ENCODE measurements at places on chromosomes 16 and 17.

- DNase-seq = no peak
These were observed 29.8 kb downstream of the DHX38 start for GRCh38 chr16:72123426-72123825.

DNA sequence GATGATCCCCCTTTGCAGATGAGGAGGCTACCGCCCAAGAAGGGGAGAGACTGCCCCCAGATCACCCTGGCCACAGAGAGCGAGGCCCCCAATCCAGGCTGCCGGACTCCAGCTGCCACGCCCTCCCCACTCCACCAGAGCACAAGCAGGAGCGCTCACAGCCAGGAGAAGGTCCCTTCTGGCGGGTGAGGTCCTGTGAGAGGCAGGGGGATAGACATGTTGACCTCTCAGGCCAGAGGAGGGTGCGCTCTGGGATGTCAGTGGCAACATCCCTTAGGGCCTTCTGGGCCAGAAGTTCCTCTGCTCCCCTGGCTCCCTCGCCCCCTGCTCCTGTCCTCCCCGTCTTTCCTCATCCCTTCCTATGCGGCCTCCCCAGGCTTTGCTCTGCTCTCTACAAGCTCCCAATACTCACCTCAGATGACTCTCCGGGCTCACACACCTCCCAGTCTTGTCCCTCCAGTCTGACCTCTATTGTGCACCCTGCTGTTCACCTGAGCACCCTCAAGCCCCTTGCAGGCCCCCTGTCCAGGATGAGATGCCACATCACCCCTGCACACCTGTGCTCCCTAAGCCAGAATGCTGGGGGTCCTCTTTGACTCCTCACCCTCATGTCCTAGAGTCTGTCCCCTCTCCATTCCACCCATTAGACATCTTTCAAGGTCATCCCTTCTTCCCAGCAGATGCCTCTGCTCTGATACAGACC, 5.0 kb upstream of the NXPH3 start:
- no peak for DNase-seq

GRCh38 chr16:65249768-65250167, 127.9 kb upstream of the CDH11 start:
- DNase-seq = peak; percentile 2

DNA sequence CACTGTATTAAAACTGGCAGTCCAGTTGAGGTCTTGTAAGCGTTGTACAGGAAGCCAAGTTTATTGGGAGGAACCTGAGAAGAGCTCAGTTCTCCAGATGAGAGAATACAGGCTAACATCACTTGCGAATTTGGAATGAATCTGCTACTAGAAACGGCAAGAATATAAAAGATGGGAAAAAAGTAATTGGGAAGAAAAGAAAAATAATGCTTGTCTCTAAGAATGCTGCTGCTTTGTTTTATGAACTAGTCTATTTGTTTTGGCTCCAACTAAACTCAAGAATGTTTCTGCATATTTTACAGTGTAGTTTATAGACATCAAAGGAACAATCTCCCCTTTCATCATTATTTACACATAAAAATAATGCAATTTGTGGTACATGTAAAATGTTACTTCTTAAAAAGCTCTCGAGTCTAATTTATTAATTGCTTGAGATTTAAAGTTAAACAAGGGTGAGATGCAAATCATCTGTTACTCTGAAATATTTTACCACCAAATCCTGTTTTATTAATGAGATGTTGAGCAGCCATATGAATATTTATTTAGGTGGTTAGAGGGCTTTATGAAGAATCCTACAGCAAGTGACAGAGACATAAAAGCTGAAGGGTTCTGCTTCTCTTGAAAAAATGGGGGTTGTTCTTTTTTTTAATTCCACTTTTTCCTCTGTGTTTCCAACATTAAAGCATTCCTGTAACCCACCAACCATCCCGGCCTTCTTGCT, 162.1 kb upstream of the AXIN2 start:
- no peak for DNase-seq

- DNase-seq = no peak
These were observed 22.2 kb downstream of the RNF112 start for GRCh38 chr17:19433255-19433654.

DNA sequence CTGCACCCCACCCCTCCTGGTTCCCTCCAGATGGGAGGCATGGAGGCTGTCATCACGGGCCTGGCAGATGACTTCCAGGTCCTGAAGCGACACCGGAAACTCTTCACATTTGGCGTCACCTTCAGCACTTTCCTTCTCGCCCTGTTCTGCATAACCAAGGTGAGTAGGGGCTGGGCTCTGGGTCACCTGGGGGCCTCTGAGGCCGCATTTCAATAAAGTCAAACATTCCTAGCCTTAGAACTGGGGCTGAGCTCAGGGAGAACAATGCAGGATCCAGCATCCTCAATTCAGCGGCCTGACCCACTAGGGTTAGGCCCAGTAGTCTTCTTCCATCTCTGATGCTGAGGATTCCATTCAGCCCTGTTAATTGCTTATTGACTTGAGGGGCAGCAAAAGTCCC, 42.1 kb downstream of the SLC6A2 start:
- no peak for DNase-seq

DNA sequence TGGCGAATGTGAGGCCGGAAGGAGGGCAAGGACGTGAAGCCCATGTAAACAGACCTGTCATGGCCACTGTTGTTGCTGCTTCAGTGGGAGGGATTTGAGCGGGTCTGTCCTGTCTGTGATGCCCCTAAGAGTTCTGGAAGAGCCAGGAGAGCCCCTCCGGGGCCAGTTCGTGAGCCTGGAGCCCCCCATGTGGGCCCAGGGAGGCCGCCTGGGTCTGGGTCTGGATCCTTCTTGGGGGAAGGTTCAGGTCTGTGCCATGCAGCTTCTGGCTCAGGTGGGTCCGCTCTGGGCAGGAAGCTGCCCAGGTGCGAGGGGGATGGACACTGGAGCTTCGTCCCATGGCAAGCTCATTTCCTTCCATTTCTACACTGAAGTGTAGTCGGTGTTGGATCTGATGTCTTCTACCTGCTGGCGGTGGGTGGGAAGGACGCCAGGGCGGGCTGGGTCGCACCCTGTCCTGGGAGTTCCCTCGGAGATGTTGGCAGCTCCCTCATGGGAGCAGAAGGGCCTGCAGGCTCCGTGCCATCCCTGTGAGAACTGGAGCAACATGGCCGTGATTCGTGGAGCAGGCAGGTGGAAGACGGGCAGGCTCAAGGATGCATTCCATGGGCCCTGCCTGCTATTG, 11.2 kb upstream of the WFIKKN1 start:
- no peak for DNase-seq

GRCh38 chr17:67007266-67007665, 37.1 kb upstream of the CACNG1 start:
- no peak for DNase-seq

GRCh38 chr17:81398176-81398831, 3.0 kb downstream of the BAHCC1 start:
- DNase-seq = peak; percentile 64

DNA sequence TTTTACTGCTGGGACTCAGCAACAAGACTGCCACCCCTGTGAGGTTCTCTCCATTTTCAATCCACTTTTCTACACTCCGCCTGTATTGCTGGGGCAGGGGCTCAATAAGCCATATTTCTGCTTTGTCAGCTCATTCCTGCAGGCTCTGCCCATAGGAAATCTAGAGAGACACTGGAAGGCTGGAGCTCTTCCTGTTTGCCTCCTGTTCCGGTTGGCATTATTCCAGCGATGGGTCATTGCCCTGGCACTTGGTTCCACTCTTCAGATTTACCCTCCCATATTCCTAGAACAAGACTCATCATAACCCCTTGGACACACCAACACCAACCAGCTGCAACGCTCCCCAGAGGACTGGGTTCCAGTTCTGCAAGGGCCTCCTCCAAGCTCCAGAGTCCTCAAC, 210.4 kb downstream of the CA10 start:
- no peak for DNase-seq

- DNase-seq = no peak
These were observed 39.8 kb downstream of the TEX2 start for GRCh38 chr17:64223283-64223682.

DNA sequence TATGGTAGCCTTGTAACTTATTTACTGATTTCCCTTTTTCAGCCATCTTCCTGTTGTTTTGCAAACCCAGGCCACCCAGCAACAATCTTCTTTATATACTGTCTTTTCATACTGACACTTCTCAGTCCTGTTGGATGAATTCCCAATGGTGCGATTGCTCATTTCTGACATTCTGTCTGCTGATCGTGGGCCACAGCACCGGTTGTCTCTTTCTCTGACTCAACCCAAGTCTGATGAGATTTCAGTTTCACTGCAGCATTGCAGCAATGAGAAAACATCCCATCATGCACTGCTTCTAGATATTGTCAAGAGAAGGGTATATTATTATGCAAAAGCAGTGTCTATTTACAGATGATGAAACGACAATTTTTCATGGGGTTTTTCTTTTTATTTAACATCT, 349.2 kb upstream of the HSBP1 start:
- DNase-seq = no peak

DNA sequence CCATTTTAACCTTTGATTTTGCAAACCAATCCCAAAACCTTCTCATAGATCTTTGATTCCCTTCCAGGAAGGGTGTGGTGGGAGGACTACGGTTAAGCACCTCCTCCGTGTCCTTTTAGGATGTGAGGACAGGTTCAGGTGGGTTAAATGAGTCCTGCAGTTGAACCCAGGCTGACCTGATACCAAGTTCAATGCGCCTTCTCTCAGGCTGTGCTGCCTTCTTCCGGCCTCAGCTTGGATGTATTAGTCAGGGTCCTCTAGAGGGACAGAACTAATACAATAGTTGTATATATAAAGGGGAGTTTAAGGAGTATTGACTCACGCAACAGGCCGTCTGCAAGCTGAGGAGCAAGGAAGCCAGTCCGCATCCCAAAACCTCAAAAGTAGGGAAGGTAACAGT, 10.5 kb upstream of the CSF3 start:
- no peak for DNase-seq

DNA sequence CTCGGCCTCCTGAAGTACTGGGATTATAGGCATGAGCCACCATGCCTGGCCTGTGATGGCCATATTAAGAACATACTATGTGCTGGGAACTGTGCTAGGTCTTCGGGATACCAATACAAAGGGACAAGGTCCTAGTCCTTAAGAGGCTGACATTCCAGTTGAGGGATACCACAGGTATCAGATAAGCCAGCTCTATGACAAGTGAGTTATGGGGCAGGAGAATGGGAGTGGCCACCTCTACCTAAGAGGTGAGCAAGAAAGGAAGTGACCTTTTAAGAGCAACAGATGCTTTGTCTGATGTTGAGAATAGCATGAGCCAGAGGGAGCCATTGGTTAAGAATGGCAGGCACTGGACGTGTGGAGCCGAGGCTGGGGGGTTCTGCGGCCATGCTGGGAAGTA, 27.0 kb downstream of the ADORA2B start:
- DNase-seq = no peak

DNA sequence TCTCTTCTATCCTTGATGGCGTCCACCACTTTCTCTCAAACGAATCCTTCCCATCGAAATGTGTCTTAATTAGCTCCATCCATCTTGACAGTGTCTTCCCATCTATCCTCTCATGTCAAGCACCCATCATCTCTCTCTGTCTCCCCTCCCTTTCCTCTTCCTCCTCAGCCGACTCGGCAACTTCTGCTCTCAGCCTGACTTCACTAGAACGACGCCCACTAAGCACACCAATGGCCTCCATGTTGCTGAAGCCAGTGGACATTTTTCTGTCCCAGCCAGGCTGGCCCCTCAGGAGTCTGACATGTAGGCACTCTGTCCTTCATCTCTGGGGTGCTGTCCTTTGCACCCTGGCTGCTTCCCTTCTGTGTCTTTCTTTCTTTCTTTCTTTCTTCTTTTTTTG, 2.5 kb upstream of the SPATA20 start:
- no peak for DNase-seq

- peak; percentile 66 for DNase-seq
These were observed 93.1 kb downstream of the RTN4RL1 start for GRCh38 chr17:1931844-1932579.

- DNase-seq = no peak
These were observed 126.0 kb downstream of the KCNJ2 start for GRCh38 chr17:70295329-70295728.

GRCh38 chr17:41777157-41777573, 9.3 kb downstream of the JUP start:
- peak; percentile 56 for DNase-seq

DNA sequence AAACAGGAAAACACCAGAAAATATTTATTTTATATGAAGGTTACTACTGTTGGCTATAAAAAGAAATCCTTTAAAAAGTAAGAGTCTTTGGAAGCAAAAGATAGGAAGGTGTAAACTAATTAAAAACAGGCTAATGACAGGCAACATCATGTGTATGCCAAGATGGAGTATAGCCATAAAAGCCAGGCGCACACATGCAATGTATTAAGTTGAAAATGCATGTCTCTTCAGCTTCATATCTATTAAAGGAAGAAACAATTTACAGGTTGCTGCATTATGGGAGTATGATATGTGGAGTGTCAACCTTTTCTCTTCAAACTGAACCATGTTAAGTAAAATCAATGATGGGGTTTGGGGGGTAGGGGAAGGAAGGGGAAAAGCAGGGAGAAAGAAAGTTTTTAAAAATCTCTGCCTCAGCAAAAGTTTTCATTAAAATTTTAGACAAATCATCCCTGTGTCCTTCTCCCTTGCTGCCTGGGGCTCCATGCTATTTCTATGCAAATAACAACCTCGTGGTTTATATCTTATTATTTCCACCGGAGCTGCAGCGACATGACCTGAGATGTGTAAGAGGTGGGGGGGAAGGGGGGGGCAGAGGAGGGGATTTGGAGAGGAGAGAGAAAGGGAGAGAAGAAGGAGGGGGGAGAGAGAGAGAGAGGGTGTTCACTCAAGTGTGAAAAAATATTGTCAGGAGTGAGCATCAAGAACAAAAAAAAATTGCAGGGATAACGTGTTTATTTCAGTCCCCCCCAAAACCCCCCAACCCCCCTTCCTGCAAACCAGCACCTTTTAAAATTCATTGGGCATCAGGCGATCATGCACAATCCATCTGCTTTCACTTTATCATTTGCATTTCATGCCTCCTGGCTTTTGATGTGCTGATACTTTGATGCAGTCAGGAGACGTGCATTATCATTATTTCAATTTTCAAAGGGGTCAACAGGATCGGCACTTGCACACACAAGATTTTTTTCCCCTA, 197.6 kb downstream of the AATF start:
- no peak for DNase-seq

GRCh38 chr16:74667255-74667700, 601 bp upstream of the RFWD3 start:
- peak; percentile 27 for DNase-seq

DNA sequence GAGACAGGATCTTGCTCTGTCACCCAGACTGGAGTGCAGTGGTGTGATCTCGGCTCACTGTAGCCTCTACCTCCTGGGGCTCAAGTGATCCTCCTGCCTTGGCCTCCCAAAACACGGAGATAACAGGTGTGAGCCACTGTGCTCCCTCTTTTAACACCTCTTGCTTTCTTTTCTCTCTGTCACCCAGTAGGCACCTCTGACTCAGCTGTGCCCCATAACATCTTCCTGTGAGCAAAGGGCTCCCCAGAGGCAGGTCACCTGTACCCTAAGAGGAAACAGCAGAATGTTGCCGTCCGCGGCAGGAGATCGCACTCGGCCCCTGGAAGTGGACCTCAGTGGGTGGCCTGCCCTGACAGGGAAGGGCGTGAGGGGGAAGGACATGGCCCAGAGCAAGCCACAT, 918 bp upstream of the NLRC3 start:
- no peak for DNase-seq

GRCh38 chr17:11023639-11024479, 186.0 kb upstream of the PIRT start:
- peak; percentile 2 for DNase-seq

GRCh38 chr17:1055751-1056645, 59.1 kb downstream of the TIMM22 start:
- DNase-seq = peak; percentile 78

- DNase-seq = no peak
These were observed 28.0 kb downstream of the GNA13 start for GRCh38 chr17:65028545-65028843.

GRCh38 chr17:78366109-78366848, 6.4 kb upstream of the SOCS3 start:
- no peak for DNase-seq

GRCh38 chr16:48682971-48683370, 73.0 kb upstream of the N4BP1 start:
- DNase-seq = no peak

All from nephron progenitor cell (in vitro differentiated cells).